NCI-H446 treated with DMSO at 0.1 percent for 48 hours (cell line): ENCODE measurements at places on chromosomes 2 and 18.

DNA sequence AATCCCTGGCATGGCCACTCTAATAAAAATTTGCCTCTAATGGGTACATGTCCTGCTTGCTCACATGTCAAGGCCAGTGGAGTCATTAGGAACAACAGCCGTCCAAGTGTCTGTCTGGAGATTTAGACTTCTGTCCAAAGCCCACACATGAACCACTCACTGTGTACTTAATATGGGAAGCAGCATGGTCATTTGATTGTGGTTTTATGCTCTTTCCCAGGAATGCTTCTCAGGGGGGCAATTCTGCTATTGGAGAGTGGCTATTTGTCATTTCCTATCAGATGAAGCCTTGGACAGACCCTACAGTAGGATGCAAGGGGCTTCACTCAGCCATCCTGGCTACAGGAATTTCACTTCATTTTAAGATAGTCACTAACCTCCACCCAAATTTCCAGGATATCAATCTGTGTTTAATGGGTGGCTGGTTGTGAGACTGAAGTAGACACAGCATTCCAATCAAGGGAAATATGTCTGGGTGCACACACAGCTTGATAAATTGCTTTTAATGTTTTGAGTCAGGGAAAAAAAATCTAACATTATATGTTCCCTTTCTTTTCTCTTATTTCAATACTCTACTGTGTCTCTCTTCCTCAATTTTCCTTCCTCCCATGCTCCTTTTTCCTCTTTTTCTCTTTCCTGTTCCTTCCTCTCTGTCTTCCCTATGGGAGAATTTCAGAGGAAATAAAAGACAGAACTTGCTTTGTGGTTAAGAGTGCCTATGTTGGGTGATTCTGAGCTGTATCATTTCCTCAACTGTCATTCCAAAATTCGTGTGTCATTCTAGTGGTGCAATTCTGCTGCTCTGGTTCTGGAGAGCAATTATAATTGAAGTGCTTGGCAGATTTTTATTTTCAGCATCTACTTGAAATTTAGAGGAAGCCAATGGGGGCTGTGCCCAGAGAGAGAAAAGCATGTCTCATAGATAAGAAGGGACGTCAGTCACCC is 320.1 kb downstream of the OSR1 start:
- DNase-seq = no peak

DNA sequence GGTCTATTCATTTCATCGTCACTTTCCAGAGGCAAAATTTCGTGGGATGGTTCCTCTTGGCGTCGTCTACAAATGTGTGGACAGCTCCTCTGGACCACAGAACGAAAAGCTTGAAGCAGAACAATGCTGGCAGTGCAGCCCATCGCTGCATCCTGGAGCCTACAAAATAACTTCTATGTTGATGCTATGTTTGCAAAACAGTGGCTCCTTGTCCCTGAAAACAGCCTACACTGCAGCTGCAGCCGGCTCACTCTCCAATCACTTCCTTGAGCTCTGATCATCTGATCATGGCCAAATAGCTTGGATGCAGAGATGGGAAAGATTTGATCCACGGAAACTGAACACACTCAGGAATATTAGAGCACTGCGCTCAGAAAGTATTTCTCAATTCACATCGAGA is 60.0 kb downstream of the DOCK10 start:
- no peak for DNase-seq

GRCh38 chr2:121080013-121080772 is 204.8 kb downstream of the TFCP2L1 start:
- DNase-seq = no peak

GRCh38 chr18:7662866-7663265 is 95.8 kb downstream of the PTPRM start:
- DNase-seq = no peak

DNA sequence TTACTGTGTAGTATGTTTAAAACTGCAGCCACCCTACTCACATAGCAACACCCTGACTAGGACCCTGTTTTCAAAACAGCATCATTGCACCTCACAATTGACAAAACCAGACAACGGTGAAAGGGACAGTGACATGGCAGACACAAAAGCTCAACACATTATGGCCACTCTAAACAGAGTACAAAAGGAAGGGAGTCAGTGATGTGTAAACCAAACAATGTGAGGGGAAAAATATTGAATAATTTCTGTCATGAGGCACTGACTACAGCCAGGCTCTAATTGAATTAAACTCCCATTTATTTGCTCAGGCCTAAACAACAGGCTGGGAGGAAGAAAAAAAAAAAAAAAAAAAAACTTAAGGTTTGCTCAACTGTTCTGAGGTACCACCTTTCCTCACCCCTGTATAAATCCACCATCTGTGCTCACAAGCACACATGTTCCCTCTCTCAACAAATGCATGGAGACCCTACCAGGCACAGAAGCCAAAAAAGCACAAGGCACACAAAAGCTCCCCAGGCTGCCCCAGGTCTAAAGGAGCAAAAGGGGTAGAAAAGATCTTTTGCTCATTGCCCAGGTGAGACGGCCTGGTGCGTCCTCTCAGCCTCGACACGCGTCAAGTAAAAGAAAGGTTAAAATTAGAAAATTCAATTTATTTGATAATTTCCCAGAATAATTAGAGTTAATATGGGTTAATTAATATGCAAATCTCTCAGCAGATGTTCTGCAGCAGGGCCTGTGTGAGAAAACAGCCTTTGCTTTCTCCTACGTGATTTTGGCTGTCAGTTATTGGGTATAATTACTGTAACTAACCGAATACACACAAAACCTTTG is 80.9 kb downstream of the ZEB2 start:
- peak; percentile 8 for DNase-seq

GRCh38 chr2:148096012-148096411 is 75.1 kb downstream of the MBD5 start:
- DNase-seq = no peak

DNA sequence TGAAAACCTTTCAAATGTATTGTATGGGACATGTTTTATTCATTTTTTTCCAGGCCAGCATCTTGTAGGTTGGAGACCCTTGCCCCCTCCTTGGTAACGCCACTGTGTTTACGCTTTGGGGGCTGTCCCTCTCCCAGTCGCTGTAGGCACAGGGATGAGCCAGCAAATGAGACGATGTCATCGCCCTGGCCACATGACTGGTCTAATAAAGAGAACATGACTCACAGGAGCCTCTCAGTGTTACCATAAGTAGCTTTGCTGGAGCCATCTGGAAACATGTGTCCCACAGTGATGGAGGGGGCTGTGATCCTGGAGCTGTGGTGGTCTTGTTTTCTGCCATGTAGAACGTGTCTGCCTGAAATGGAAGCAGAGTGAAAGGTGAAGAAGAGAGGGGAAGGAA is 78.9 kb downstream of the CD8B2 start:
- DNase-seq = no peak

- no peak for DNase-seq
Measured at GRCh38 chr2:8146132-8147005, 535.5 kb upstream of the ID2 start.

- DNase-seq = no peak
Measured at GRCh38 chr2:60476206-60476954, 77.1 kb downstream of the BCL11A start.

DNA sequence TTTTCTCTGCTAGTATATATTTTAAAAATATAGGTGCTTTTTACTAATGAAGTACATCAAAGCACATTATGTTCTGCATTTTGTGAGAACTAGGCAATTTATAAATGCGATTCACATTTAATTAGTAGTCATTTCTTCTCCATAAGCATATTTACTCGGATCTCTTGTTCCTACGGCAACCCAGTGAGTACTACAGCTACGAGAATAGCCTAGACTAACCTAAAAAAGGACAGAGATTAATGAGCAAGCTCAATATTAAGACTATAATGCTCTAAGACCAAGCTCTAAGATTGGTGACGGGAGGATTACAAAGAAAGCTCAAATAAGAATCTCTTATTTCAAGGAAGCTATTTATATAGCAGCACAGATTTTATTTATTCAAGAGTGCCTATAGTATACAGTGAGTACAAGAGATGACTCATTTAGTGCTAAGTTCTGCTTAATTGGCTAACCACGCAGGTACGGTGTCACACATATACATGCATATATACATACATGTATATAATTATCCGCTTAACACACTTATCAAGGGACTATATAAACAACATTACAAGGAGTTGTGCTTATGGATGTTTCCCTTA is 364.7 kb downstream of the GPD2 start:
- DNase-seq = no peak

DNA sequence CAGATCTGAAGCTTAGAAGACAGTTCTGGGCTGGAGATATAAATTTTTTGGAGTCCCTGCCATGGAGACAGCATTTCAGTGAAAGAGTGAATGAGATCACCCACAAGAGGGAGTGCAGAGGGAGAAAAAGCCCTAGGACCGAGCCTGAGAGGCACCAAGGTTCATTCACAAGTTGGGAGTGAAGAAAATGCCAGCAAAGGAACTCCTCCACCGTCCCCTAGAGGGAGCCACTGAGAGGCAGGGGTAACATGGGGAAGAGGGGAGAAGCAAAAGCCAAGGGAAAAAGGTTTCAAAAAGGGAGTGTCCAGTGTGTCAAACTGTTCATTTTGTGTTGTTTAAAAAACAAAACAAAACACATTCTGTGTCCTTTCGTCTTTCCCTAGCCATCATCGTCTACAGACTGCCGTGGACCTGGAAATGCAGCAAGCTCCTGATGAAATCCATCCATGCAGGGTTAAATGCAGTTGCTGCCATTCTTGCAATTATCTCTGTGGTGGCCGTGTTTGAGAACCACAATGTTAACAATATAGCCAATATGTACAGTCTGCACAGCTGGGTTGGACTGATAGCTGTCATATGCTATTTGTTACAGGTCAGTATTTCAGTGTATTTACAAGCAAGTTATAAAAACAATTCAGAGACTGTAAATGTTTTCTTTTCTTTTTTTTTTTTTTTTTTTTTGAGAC is 19.1 kb downstream of the CYBRD1 start:
- DNase-seq = no peak

DNA sequence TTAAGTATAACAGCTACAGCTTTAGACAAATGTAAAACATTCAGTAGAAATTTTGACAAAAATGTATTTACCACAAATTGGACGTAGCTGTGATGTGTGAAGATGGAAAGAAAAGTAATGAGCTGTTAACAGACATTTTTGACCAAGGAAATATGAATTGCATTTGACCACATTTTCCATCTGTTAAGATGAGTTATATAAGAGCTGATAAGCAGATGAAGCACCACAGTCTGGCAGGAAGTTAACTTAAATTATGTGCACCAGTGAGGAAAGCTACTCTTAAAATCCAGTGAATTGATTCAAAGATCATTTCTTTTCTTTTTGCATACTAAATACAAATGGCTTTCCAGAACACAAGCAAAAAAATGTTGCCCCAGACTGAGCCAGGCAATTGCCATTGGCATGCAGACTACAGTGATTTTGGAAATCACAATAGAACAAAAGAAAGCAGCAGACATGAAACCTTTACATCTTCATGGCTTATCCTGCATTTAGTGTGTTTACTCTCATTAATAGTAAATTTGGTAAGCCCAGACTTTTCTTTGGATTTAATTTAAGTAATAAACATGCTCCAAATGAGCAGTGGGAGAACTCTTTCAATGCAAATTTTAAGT is 493.7 kb downstream of the TMX3 start:
- peak; percentile 19 for DNase-seq

DNA sequence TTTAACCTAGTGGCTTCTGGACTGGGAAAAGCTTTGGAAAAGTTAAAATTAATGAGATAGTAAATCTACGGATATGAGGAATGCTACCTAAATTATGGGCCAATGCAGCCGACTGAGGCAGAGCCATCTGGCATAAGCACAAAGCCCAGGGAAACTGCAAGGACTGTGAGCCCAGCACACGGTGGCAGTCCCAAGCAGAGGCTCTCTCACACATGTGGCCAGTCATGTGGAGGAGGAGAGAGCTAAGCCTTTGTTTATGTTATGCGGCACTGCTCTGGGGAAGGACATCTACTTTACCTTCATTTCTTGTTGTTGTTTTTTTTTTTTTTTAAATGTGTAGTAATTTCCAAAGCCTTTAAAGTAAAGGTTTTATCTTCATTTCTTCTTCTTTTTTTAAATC is 267.0 kb downstream of the STK39 start:
- no peak for DNase-seq

GRCh38 chr2:231221761-231222160 is 23.3 kb downstream of the ARMC9 start:
- DNase-seq = no peak

- DNase-seq = no peak
Measured at GRCh38 chr2:64018701-64019082, 536 bp downstream of the VPS54 start.

GRCh38 chr2:105397025-105397722 is 1.7 kb downstream of the FHL2 start:
- no peak for DNase-seq

- peak; percentile 26 for DNase-seq
Measured at GRCh38 chr2:116754381-116755101, 1060.0 kb upstream of the DDX18 start.

DNA sequence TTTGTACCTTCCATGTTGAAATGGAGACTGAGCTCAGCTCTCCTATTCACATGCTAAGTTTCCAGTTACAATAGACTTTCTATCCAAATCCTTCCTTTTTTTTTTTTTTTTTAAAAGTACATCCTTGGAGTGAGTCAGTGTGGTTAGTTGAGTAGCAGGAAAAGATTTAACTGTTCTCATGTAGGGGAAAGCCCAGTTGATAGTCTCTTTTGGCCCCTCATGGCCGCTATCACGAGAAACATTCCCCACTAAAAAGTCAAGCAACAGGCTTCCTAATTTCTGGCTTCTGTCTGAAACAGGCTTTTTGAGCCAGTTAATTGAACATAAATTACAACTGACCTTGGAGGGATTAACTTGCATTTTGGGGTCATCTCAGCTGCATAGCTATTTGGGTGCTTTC is 161.3 kb downstream of the MEIS1 start:
- no peak for DNase-seq

- no peak for DNase-seq
Measured at GRCh38 chr2:40499437-40499836, 47.5 kb upstream of the SLC8A1 start.

- DNase-seq = no peak
Measured at GRCh38 chr2:78175645-78176044, 653.5 kb upstream of the LRRTM4 start.

DNA sequence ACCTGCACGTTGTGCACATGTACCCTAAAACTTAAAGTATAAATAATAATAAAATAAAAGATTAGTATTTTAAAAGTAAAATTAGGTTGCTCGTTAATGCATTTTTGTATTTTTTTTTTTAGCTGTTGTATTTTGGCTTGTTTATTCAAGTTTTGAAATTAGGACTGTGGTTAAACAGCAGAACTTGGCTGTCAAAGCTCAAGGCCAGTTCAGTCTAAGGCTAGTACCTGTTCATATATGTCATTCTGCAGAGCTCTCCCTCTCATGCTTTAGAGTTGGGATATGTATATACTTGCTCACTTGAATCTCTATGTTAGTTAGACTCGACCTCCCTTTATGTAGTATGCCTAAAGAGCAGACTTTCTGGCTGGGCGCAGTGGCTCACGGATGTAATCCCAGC is 32.7 kb downstream of the MOB4 start:
- no peak for DNase-seq

DNA sequence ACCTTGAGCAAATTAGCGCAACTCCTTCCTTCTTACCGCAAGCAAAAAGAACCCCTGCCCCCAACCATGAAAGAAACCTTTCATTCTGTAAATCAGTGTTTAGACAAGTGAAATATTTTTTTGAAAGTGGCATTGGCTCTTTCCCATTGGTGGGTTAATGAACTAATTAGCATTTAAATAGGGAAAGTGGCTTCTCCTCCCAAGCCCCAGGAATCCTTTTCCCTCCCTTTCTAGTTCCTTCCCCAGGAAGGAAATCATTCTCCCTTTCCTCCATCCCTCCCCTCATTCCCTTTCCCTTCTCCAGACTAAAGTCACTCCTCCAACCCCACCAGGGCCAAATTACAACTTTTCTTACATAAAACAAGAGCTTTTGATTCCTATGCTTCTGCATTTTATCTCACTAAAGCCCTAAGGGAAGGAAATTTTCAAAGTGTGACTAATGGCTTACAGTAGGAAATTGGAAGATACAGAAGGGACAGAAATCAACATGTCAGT is 22.9 kb upstream of the TYMS start:
- no peak for DNase-seq
